Nephron progenitor cell (in vitro differentiated cells): ENCODE measurements at places on chromosomes 2 and 18.

DNA sequence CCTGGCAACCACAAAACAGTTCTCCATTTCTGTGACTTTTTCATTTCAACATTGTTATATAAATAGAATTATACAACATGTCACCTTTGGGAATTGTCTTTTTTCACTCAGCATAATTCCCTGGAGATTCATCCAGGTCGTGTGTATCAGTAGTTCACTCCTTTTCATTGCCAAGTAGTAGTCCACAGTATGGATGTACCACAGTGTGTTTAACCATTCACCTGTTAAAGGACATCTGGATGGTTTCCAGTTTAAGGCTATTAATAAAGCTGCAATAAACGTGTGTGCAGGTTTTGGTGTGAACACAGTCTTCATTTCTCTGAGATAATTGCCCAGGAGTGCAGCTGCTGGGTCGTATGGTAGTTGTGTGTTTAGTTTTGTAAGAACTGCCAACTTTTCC, 35.7 kb downstream of the COPS7B start:
- no peak for DNase-seq

DNA sequence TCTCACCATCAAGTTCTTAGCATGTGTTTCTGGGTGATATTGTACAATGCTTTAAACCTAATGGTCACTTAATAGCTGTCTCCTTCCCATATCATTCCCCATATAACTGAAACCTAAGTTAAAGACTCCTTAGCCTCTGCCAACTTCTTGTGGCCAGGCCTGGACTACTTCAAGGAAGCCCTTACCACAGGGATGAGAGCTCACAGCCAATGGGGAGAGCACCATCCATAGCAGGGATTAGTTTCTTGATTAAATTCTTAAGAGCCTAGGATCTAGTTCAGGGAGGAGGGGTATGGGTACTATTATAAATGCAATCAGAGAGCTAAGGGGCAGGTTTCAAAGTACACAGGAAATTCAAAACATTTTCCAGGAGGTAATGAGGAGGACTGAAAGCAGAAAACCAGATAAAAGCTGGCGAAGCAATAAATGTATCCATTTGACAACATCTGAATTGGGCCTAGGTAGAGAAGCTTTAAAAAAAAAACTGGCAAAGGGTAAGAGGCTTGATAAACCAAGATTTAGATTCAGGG, 34.8 kb upstream of the IHH start:
- no peak for DNase-seq

GRCh38 chr2:85750587-85751575, 2.9 kb upstream of the ATOH8 start:
- DNase-seq: peak; percentile 79

DNA sequence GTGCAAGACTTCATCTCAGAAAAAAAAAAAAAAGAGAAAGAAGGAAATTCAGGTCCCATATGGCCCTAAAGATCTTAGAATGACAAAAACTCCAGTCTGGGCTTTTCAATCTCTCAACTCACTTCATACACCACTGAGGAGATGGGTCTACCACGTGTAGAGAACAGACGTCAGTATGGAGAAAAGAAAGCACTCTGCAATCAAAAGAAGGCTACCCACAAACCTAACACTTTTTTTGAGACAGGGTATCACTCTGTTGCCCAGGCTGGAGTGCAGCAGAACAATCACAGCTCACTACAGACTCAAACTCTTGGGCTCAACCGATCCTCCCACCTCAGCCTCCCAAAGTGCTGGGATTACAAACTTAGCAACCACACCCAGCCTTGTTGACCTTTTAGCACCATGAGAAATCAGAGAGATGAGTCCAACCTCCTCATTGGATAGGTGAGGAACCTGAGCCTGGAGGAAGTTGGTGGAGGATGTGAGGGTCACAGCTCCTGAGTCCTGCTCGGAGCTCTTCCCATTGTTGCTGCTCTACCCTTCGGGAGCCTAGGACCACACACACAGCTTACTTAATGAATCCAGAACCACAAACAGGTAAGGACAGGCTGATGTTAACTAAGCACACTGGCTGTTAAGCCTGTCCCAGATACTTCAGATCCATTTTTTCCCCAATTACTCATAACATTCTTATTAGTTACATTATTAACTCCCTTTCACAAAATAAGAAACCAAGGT, 23.7 kb downstream of the TBC1D8 start:
- DNase-seq: no peak
